Activated B cell treated with CpG ODN at 0.5 μM for 24 hours (primary cell): ENCODE measurements at places on chromosomes 4 and X.
A peak's percentile ranks its signal among the peaks of the same experiment; 100 is the strongest.

DNA sequence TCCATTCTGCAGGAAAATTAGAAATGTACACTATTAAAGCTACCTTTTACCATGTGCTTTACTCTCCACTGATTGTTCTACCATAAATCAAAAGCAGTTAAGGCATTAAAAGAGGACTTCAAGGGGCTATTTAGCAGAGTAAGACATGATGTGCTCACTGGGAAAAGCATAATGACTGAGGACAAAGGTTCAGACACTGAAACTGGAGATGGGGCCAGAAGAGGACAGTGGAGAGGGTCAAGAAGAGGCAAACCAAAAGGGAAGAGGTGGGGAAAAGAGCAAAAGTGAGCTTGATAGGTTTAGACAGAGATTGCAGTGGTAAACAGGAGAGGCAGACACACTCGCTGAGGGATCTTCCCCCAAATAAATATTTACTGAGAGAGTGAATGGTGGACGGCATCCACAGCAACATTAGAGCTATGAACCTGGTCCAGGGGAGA, 23.8 kb downstream of the SH3RF1 start:
- DNase-seq: no peak
- peaks cover 18% of the 10 kb centered on the region for H3K4me1 ChIP-seq
- H3K27ac ChIP-seq: no peak overlapping the region
- no peaks in the 10 kb centered on the region for H3K27me3 ChIP-seq
- no peaks in the 10 kb centered on the region for H3K36me3 ChIP-seq
- no peak overlapping the region for H3K4me3 ChIP-seq

- no peak for DNase-seq
- H3K27me3 ChIP-seq: peaks cover 6% of the 10 kb centered on the region
- peaks cover 2% of the 10 kb centered on the region for H3K4me1 ChIP-seq
- no peak overlapping the region for H3K4me3 ChIP-seq
- no peak overlapping the region for H3K27ac ChIP-seq
Observed at GRCh38 chr4:7770224-7771050, 169.2 kb downstream of the AFAP1 start.

GRCh38 chr4:146453181-146453807, 68.4 kb downstream of the SLC10A7 start:
- H3K27me3 ChIP-seq: no peaks in the 10 kb centered on the region
- H3K27ac ChIP-seq: no peak overlapping the region
- H3K4me1 ChIP-seq: peaks cover 25% of the 10 kb centered on the region

- H3K27me3 ChIP-seq: peaks cover 11% of the 10 kb centered on the region
- no peaks in the 10 kb centered on the region for H3K36me3 ChIP-seq
- H3K4me3 ChIP-seq: no peak overlapping the region
- DNase-seq: no peak
Observed at GRCh38 chr4:83646538-83647239, 110.8 kb downstream of the GPAT3 start.

DNA sequence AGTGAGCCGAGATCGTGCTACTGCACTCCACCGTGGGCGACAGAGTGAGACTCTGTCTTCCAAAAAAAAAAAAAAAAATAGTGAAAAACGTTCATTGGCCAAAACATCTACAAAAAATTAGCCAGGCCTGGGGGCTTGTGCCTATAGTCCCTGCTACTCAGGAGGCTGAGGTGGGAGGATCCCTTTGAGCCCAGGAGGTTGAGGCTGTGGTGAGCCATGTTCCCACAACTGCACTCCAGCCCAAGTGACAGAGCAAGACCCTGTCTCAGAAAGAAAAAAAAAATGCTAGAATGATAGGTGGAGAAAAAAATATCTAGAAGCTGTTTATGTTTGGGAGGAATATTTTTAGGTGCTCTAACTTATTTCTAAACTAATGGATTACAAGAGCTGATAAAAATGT, 14.9 kb downstream of the SPRY1 start:
- H3K27ac ChIP-seq: no peak overlapping the region
- H3K36me3 ChIP-seq: no peaks in the 10 kb centered on the region
- peaks cover 26% of the 10 kb centered on the region for H3K4me1 ChIP-seq
- no peak overlapping the region for H3K4me3 ChIP-seq
- peaks cover under 1% of the 10 kb centered on the region for H3K27me3 ChIP-seq

- no peak overlapping the region for H3K4me3 ChIP-seq
- DNase-seq: no peak
- no peaks in the 10 kb centered on the region for H3K4me1 ChIP-seq
- H3K36me3 ChIP-seq: no peaks in the 10 kb centered on the region
- no peaks in the 10 kb centered on the region for H3K27me3 ChIP-seq
- no peak overlapping the region for H3K27ac ChIP-seq
Observed at GRCh38 chr4:160373911-160374310, 1271.0 kb downstream of the RAPGEF2 start.

DNA sequence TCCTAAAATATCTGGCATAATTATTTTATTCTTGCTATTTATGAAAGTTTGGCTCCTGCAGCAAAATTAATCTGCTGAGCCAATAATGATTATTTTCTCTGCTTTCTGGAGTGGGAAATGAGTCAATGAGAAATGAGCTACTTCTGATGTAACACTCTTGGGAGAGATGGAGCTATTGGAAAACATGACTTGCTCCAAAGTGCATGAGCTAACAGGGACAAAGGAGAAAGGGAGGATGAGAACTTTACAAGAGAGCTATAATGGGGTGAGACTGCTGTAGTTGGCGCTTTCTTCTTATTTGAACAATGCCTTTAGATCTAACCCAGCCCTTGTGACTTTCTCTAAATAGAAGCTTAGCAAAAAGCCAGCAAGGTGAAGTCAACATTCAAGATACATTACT, 615.1 kb downstream of the ANKRD50 start:
- no peaks in the 10 kb centered on the region for H3K27me3 ChIP-seq
- no peaks in the 10 kb centered on the region for H3K4me1 ChIP-seq
- no peak for DNase-seq
- no peaks in the 10 kb centered on the region for H3K36me3 ChIP-seq

- H3K4me3 ChIP-seq: no peak overlapping the region
- H3K36me3 ChIP-seq: no peaks in the 10 kb centered on the region
- no peak for DNase-seq
- H3K4me1 ChIP-seq: no peaks in the 10 kb centered on the region
Observed at GRCh38 chrX:8413279-8413678, 51.4 kb upstream of the VCX3B start.

DNA sequence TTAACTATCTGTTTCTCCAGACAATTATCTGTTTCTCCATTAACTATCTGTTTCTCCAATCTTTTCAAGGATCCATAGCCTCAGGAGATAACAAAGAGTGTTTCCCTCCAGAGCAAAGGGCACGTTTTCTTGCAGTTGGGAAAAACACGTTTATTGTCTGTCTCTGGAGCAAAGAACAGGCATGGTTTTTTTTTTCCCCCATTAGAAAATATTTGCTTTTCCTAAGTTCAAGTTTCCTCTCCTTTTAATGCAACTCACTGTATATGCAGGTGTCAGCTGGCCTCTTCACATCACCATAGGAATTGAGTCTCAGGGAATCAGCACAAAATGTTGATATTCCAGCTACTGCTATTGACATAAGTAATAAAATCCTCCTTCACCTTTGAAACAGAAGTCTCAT, 984.4 kb downstream of the RAB28 start:
- no peaks in the 10 kb centered on the region for H3K36me3 ChIP-seq
- no peak for DNase-seq
- no peak overlapping the region for H3K27ac ChIP-seq

DNA sequence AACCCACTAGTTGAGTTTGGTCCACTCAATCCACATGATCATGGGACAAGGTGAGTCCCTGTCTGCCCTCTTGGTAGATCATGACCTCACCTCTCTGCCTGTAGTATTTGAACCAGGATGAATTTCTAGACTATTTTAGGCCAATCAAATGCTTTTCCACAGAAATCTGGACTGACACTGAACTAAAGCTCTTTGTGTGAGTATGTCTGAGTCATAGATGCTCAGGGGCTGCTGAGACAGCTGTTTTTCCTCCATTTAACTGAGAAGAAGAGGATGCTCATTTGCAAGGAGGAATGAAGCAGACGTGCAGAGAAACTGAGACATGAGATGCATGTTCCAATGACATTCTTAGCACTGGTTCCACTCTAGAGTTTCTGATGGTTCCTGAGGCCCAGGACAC, 77.3 kb upstream of the TMEM47 start:
- DNase-seq: no peak
- no peak overlapping the region for H3K4me3 ChIP-seq
- no peaks in the 10 kb centered on the region for H3K4me1 ChIP-seq
- H3K36me3 ChIP-seq: no peaks in the 10 kb centered on the region

- H3K27me3 ChIP-seq: peaks cover 25% of the 10 kb centered on the region
- H3K36me3 ChIP-seq: no peaks in the 10 kb centered on the region
- H3K4me3 ChIP-seq: no peak overlapping the region
- H3K4me1 ChIP-seq: peaks cover under 1% of the 10 kb centered on the region
- no peak for DNase-seq
- no peak overlapping the region for H3K27ac ChIP-seq
Observed at GRCh38 chr4:41640906-41641305, 102.9 kb downstream of the LIMCH1 start.

GRCh38 chr4:162347842-162348213, 184.0 kb upstream of the FSTL5 start:
- H3K27ac ChIP-seq: no peak overlapping the region
- no peak for DNase-seq
- no peak overlapping the region for H3K4me3 ChIP-seq
- no peaks in the 10 kb centered on the region for H3K36me3 ChIP-seq
- H3K4me1 ChIP-seq: peaks cover 2% of the 10 kb centered on the region

GRCh38 chr4:84967243-84967690, 777 bp upstream of the WDFY3 start:
- H3K4me3 ChIP-seq: peak overlapping the region; percentile 82
- H3K4me1 ChIP-seq: peaks cover 16% of the 10 kb centered on the region
- no peak overlapping the region for H3K27ac ChIP-seq
- H3K27me3 ChIP-seq: peaks cover 34% of the 10 kb centered on the region
- DNase-seq: no peak

- H3K36me3 ChIP-seq: no peaks in the 10 kb centered on the region
- peaks cover 3% of the 10 kb centered on the region for H3K4me1 ChIP-seq
- no peak overlapping the region for H3K27ac ChIP-seq
- H3K4me3 ChIP-seq: no peak overlapping the region
Observed at GRCh38 chr4:169282429-169283113, 11.8 kb upstream of the SH3RF1 start.

GRCh38 chr4:136865526-136865925, 666.8 kb downstream of the PCDH18 start:
- no peak overlapping the region for H3K27ac ChIP-seq
- no peaks in the 10 kb centered on the region for H3K36me3 ChIP-seq
- H3K4me1 ChIP-seq: no peaks in the 10 kb centered on the region
- no peaks in the 10 kb centered on the region for H3K27me3 ChIP-seq

- H3K27ac ChIP-seq: no peak overlapping the region
- peaks cover 49% of the 10 kb centered on the region for H3K36me3 ChIP-seq
- H3K4me1 ChIP-seq: no peaks in the 10 kb centered on the region
- DNase-seq: no peak
- no peak overlapping the region for H3K4me3 ChIP-seq
Observed at GRCh38 chrX:77658886-77659285, 127.1 kb downstream of the ATRX start.
